ENCODE measurements at places on chromosomes 1 and 21. TPM values are rescaled to one million over a fixed set of nuclear protein-coding genes. Genes with fewer than 3 reads are reported as not detected.

GRCh38 chr1:7378346-7379130, 392.6 kb upstream of the VAMP3 start:
- no peak for DNase-seq
- no peak overlapping the region for H3K4me3 ChIP-seq
- H3K36me3 ChIP-seq: no peaks in the 10 kb centered on the region
- no peaks in the 10 kb centered on the region for H3K4me1 ChIP-seq

GRCh38 chr1:64335636-64336035, 132.2 kb downstream of the UBE2U start:
- DNase-seq: no peak
- H3K4me1 ChIP-seq: no peaks in the 10 kb centered on the region
- H3K27me3 ChIP-seq: no peaks in the 10 kb centered on the region

DNA sequence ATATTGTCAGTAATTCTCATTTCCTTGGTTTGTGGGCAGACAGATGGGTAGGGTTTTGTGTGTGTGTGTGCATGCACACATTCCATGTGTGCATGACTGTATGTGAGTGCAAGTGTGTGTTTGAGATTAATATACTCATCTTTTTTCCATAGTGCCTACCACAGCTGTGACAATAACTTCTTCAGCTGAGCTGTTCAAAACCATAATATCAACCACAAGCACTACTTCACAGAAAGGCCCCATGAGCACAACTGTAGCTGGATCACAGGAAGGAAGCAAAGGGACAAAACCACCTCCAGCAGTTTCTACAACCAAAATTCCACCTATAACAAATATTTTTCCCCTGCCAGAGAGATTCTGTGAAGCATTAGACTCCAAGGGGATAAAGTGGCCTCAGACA, 149.3 kb downstream of the ADGRL2 start:
- H3K27me3 ChIP-seq: no peaks in the 10 kb centered on the region
- H3K4me3 ChIP-seq: no peak overlapping the region
- H3K27ac ChIP-seq: no peak overlapping the region
- no peak for DNase-seq
- no peaks in the 10 kb centered on the region for H3K36me3 ChIP-seq

The KLHDC9 gene
- 8.6 TPM for total RNA-seq

- no peak overlapping the region for H3K4me3 ChIP-seq
- no peaks in the 10 kb centered on the region for H3K36me3 ChIP-seq
- DNase-seq: no peak
- H3K27ac ChIP-seq: no peak overlapping the region
- H3K27me3 ChIP-seq: no peaks in the 10 kb centered on the region
- H3K4me1 ChIP-seq: no peaks in the 10 kb centered on the region
Measured at GRCh38 chr1:54652168-54652567, 10.6 kb downstream of the MROH7 start.

- no peaks in the 10 kb centered on the region for H3K4me1 ChIP-seq
- no peak overlapping the region for H3K27ac ChIP-seq
- H3K4me3 ChIP-seq: no peak overlapping the region
- H3K27me3 ChIP-seq: no peaks in the 10 kb centered on the region
- H3K36me3 ChIP-seq: no peaks in the 10 kb centered on the region
- DNase-seq: no peak
Measured at GRCh38 chr1:239434181-239434580, 47.8 kb downstream of the CHRM3 start.

DNA sequence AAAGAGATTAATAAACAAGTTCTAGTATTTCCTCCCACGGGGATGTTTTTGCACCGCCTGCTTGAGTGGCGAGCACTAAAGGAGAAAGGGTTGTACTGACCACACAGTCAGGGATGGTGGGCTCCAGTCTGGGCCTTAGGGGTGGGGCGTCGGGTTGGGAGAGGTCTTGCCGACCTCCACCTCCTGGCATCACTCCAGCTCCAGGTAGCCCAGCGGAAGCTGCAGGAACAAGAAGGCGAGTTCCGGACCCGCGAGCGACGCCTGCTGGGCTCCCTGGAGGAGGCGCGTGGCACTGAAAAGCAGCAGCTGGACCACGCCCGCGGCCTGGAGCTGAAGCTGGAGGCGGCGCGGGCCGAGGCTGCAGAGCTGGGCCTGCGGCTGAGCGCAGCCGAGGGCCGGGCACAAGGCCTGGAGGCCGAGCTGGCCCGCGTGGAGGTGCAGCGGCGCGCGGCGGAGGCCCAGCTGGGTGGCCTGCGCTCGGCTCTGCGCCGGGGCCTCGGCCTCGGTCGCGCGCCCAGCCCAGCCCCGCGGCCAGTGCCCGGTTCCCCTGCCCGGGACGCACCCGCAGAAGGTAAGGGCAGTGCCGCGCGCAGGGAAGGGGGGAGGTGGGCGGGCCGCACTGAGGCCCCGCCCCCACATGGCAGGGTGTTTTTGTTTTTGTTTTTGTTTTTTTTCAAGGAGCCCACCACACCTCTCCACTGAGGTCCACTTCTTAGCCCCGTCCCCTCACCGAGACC, 19.7 kb downstream of the MFAP2 start:
- H3K27me3 ChIP-seq: no peaks in the 10 kb centered on the region
- DNase-seq: peak; percentile 54
- peaks cover 6% of the 10 kb centered on the region for H3K4me1 ChIP-seq
- peak overlapping the region; percentile 60 for H3K4me3 ChIP-seq
- peak overlapping the region; percentile 46 for H3K27ac ChIP-seq
- peaks cover 9% of the 10 kb centered on the region for H3K36me3 ChIP-seq

The LZIC gene
- 21.9 TPM for total RNA-seq

DNA sequence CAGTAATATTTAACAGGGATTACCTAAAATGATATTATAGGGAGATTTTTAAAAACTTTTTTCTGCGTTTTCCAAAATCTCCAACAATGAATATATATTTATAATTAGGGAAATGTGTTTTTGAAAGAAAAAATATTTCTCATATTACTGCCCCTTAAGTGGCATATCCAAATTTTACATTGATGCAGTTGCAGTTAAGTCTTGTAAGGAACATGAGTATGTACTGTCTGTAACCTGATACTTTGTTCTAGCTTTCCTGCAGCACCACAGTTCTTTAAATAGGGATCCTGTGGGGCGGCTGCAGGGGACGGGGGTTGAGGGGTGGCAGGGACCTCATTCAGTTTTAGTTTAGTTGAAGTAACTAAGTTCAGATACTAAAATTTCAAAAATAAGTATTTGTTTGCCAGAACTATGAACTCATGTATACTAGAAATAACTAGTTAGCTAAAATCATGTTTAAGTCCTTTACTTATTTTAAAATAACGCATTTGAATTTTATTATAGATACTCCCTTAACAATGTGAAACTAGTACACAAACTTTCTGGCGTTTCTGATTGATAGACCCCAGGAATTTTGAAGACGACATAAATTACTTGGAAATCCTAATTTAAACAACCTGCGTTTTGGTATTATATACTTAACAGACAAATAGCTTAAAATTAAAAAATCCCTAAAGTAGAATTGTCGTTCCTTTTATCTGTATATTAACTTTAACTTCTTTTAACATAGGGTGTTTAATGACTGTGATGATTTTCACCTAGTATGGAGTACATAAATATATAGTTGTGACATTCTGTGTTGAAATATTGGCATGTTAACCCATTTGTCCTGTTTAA, 639 bp upstream of the DNAJB4 start:
- H3K27ac ChIP-seq: peak overlapping the region; percentile 89
- DNase-seq: no peak
- H3K4me1 ChIP-seq: peaks cover 20% of the 10 kb centered on the region
- H3K36me3 ChIP-seq: no peaks in the 10 kb centered on the region

DNA sequence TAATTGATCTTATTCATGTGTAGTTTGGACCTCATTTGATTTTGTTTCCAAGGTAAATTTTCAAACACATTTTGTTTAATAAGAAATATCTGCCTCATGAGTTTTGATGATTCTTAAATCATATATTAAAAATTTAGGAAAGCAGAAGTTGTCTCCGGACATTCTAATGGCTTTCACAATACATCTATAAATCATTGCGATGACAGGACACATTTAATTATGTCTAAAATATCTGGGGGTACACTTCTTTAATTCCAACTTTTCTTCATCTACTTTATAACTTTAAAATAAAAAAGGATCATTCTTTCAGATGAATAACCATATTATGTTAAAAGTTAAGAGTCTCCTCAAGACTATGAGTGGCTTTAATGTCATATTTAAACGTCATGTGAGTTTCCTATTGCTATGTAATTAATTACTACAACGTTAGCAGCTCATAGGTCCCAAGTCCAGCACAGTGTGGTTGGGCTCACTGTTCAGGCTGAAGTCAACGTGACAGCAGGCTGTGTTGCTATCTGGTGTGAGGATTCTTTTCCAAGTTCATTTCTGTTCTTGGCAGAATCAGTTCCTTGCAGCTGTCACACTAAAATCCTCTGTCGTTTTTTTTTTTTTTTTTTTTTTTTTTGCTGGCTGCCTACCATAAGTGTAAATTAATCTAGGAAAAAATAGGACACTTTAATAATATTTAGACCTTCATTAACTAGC, 893.5 kb downstream of the LTN1 start:
- no peaks in the 10 kb centered on the region for H3K4me1 ChIP-seq
- no peak for DNase-seq
- no peak overlapping the region for H3K27ac ChIP-seq
- H3K4me3 ChIP-seq: no peak overlapping the region

- H3K27me3 ChIP-seq: no peaks in the 10 kb centered on the region
- H3K36me3 ChIP-seq: peaks cover 7% of the 10 kb centered on the region
- no peak overlapping the region for H3K4me3 ChIP-seq
- no peak for DNase-seq
Measured at GRCh38 chr1:180923021-180923841, 10.5 kb downstream of the KIAA1614 start.

The LCE3D gene
- total RNA-seq: not detected

- no peak for DNase-seq
- H3K27ac ChIP-seq: no peak overlapping the region
- H3K4me3 ChIP-seq: no peak overlapping the region
- no peaks in the 10 kb centered on the region for H3K36me3 ChIP-seq
- H3K27me3 ChIP-seq: no peaks in the 10 kb centered on the region
Measured at GRCh38 chr1:61732726-61733125, 7.8 kb upstream of the TM2D1 start.

DNA sequence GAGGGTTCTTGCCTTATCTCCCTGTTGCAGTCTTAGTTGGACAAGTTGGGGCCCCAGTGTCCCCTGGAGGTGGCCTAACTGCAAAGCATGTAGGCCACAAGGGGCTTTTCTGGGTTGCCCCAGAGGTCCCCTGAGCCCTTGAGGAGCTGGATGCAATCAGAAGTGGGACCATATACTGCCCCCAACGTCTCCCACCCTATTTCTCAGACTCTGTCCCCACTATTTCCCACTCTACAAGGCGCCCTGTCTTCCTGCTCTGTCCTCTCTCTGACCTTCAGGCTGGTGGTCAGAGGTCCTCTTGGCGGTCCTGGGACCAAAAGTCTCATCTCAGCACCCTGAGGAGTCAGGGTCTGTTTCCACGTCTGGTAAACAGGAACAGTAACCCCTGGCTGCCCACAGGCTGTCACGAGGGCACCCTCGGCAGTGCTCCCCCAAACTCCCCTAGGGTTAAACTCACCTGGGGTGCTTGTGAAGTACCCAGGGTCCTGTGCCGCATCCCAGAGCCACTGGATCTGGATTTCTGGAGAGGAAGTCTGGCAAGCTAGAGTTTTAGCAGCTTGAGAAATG, 14.9 kb downstream of the PROK1 start:
- H3K4me1 ChIP-seq: no peaks in the 10 kb centered on the region
- DNase-seq: no peak
- H3K4me3 ChIP-seq: no peak overlapping the region
